ENCODE measurements at places on chromosomes 6 and 20. TPM values are rescaled to one million over a fixed set of nuclear protein-coding genes. Genes with fewer than 3 reads are reported as not detected.

Gene GSTA3
- total RNA-seq: not detected

Gene CCN6
- total RNA-seq: not detected

Gene LINC00237
- not detected for total RNA-seq

Gene RBM24
- total RNA-seq: 9.9 TPM

Gene NRM
- 20.0 TPM for total RNA-seq

Gene LRRC73
- 1.4 TPM for total RNA-seq

Gene SPATS1
- total RNA-seq: not detected

Gene RAB44
- 0.05 TPM for total RNA-seq

Gene KDM1B
- total RNA-seq: 7.6 TPM

Gene PDE7B
- 1.4 TPM for total RNA-seq

Gene PNPLA1
- total RNA-seq: not detected

Gene CCN2
- total RNA-seq: 42.3 TPM

Gene KHDC1L
- total RNA-seq: 0.40 TPM

Gene SLC22A23
- 10.3 TPM for total RNA-seq

Gene TRIM10
- not detected for total RNA-seq

Gene NKAIN2
- total RNA-seq: not detected

Gene SLC17A3
- 1.1 TPM for total RNA-seq

Gene BMP5
- total RNA-seq: not detected

Gene ITCH
- 33.2 TPM for total RNA-seq

Gene CGAS
- 6.3 TPM for total RNA-seq

Gene DCDC2
- total RNA-seq: 3.2 TPM

Gene CDSN
- not detected for total RNA-seq

Gene VNN1
- total RNA-seq: 0.07 TPM

Gene RIN2
- 29.8 TPM for total RNA-seq

Gene CLDN20
- total RNA-seq: not detected

Gene CFB
- 2.4 TPM for total RNA-seq

Gene MRAP2
- total RNA-seq: 1.8 TPM

Gene CST4
- not detected for total RNA-seq

Gene C6orf132
- 1.8 TPM for total RNA-seq

Gene KCNQ2
- total RNA-seq: 0.81 TPM

Gene DEFB115
- not detected for total RNA-seq

Gene PRR18
- 0.09 TPM for total RNA-seq

Gene TOX2
- total RNA-seq: 11.2 TPM

Gene COL9A1
- total RNA-seq: 0.05 TPM

Gene TUBB1
- 0.02 TPM for total RNA-seq

Gene OTOR
- not detected for total RNA-seq

Gene LY86
- total RNA-seq: not detected

Gene IFT52
- 28.7 TPM for total RNA-seq

Gene KCNK16
- total RNA-seq: not detected

Gene SLC17A9
- 0.05 TPM for total RNA-seq

Gene CYP39A1
- 0.09 TPM for total RNA-seq
